ENCODE measurements at places on chromosomes 2 and 18.

- DNase-seq, result no peak
These were observed 25.7 kb downstream of the RBFA start for GRCh38 chr18:80059945-80060344.

GRCh38 chr18:79603321-79604204 is 76.0 kb upstream of the CTDP1 start:
- DNase-seq, result no peak

DNA sequence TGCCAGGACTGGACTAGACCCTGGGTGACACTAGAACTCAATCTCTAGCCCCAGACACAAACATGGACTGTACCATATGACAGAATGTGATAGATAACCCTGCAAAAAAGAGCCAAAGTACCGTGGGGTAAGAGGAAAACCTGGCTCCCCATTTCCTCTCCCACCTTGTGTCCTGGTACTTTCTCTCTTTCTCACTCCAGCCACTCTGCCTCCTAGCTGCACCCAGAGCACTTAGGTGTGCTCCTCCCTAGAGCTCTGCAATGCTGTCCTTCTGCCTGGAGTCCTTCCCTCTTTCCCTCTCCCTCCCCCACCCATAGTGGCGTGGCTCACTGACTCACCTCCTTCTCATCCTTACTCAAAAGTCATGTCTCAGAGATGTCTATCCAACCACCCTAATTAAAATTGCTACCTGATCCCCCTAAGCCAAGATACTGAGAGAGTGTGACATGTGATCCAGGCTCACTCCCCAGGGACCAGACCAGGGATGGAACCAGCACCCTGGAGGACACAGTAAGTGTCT is 171.3 kb downstream of the LOXHD1 start:
- no peak for DNase-seq

DNA sequence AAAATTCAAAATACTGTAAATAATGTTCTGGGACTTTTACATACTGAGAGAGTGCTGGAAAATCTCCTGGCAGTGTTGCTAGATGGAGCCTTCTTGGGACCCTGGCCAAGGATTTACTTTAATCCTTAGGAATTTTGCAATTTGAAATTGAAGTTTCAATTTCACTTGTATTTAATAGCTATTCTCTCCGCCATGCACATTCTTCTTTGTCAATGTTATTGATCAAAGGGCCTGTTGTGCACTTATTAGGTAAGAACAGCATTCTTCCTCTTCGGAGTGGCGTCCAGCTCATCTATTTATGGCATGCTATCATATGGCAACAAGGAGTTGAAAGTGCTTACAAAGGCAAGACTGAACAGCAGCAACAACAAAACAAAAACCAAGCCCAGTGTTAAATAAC is 40.1 kb upstream of the SOS1 start:
- no peak for DNase-seq

DNA sequence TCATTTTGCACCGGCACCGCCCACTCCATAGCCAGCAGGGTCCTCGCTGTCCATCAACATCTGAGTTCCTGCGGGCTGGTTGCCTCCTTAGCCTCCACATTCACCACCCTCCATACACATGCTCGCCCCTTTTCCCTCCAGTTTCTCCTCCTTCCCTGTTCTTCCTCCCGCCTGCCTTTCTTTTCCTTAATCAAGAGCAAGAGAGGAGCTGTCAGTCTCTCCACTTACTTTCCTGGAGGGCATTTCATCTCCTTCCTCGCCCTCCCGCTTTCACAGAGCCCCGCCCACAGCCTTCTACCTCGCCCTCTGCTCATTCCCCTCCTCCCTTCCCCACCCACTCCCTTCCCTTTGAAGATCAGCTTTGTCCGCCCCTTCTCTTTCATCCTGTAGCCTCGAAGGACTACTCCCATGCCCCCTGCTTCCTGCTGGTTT is 13.8 kb upstream of the ZBTB7C start:
- no peak for DNase-seq

DNA sequence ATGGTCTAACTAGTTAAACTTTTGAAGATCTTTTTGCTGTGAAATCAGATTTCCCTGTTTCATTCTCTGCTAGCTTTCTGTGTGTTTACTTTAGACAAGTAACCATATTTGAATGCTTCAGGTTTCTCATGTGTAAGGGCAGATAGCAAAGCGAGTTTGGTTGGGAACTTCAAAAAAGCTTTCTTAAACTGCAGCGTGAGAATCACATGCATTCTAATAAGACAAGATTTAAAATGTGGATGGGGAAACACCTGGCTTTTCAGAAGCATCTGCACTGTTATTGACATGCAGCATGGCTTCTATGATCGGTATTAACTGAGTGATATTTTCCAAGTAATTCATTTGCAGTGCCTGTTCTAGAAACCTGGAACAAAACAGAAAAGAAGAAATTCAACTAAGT is 119.3 kb downstream of the ABCA12 start:
- DNase-seq, result no peak

DNA sequence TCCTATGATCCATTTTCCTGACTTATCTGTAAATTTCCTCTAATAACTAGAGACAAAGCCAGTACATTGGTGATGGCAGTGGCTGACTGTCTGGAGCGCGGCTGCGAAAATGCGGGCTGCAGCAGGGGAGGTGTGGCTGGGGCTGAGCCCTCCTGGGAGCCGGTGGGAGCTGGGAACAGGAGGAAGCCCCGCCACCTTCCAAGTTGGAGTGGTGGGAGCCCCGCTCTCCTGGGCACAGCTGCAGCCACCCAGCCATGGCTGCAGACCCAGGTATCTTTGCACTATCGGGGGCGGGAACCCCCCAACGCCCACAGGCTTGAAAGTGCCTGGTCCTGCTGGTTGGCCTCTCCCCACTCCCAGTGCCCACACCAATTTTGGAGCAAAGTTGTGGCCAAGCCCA is 633.0 kb upstream of the TMEFF2 start:
- no peak for DNase-seq

DNA sequence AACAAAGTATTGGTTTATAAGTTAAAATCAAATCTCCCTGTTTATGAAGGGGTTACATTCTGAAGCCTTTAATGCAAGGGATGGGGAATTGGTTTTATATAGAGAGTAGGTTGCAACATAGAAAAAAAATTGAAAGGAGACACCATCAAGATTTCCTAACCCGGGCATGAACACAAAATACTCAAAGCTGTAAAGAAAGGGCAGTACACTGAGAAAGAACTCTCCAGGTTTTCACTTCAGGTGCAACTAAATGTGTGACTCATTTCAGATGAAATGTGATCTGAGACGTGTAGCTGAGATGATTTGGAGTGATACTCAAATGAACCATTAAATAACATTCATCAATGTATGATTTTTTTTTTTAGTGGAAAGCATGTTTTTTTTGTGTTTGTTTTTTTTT is 43.6 kb downstream of the SANBR start:
- DNase-seq, result no peak

- DNase-seq, result no peak
These were observed 66.6 kb downstream of the MTCL1 start for GRCh38 chr18:8771930-8772329.

GRCh38 chr2:207978177-207978948 is 47.0 kb downstream of the PLEKHM3 start:
- DNase-seq, result no peak

DNA sequence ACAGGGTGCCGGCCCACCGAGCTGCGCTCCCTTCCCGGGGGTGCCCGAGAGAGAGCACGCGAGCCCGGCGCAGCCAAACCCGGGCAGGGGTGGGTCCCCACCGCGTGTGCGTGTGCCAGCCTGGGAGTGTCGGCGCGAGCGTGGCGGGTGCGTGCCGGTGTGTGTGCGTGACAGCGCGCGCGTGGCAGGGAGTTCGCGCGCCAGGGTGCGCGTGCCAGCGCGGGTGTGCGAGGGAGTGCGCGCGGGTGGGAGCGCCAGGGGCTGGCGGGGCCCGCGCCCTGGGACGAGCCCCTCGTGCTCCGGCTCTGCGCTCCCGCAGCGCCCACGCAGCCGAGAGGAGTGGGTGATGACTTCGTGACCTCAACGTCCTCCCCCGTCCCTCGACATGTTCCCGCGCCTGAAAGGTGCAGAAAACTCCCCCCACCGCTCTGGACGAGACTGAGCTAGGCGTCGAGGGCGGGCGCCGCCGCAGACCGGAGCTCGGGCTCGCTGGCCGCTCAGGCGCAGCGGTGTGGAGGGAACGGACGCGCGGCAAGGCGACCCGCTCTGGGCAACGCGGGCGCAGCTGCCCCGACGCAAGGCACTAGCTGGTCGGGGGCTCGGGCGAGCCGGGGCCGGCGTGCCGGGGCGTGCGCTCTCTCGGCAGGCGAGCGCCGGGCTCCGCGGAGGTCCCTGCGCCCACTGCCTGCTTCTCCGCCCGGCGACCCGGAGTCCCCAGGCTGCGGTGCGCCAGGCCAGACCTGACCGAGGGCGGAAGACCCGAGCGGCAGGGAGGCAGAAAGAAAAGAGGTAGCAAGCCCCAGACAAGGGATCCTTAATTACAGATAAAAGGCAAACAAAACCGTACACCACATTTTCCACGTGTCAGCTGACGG is 582.8 kb downstream of the ZEB2 start:
- DNase-seq, result peak; percentile 25

GRCh38 chr2:196080526-196080925 is 11.9 kb upstream of the DNAH7 start:
- no peak for DNase-seq

DNA sequence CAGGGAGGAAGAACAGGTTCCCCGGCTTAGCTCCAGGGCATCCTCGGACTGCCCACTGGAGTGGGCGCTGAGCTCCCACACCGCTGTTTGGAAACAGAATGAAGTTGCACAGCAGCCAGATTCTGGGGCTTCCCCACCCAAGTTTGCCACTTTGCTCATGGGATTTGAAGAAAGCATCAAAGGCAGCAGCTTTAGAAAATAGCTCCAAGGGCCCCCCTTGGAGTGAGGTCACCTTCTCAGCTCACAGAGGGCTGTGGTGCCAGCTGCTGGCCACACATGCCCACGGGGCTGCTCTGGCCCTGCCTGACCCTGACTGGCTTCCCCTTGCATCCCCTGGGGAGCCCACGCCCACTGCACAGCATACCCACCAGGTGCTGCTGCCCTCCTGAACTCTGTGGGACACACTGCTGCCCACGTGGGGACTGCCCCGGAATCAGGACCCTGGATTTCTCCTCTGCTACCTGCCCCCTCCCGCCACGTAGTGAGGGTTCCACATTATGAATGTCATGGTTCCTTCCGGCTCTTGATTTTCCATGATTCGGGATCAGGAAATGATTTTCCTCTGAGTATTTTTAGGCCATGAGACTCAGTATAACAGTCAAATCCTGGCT is 70.3 kb downstream of the TGOLN2 start:
- DNase-seq, result no peak

- no peak for DNase-seq
These were observed 35.0 kb downstream of the YES1 start for GRCh38 chr18:777021-777420.

All from stimulated activated CD8-positive, alpha-beta memory T cell treated with anti-CD3 and anti-CD28 coated beads, Interleukin-4, amount 100 ng/mL, for 24 hours (primary cell).